ENCODE measurements at places on chromosomes 4 and X. TPM values are rescaled to one million over a fixed set of nuclear protein-coding genes. Genes with fewer than 3 reads are reported as not detected.

- no peak for DNase-seq
Observed at GRCh38 chr4:140267576-140267975, 105.9 kb upstream of the SCOC start.

GRCh38 chr4:179728305-179728704 is 2286.1 kb upstream of the AGA start:
- DNase-seq: no peak

The SRPX2 gene
- polyA plus RNA-seq: not detected

GRCh38 chr4:76197971-76198410 is 15.6 kb downstream of the SCARB2 start:
- no peak for DNase-seq

GRCh38 chr4:13920901-13921300 is 293.4 kb upstream of the BOD1L1 start:
- no peak for DNase-seq

The SLITRK2 gene
- polyA plus RNA-seq: not detected

The TAF1 gene
- 6.5 TPM for polyA plus RNA-seq

DNA sequence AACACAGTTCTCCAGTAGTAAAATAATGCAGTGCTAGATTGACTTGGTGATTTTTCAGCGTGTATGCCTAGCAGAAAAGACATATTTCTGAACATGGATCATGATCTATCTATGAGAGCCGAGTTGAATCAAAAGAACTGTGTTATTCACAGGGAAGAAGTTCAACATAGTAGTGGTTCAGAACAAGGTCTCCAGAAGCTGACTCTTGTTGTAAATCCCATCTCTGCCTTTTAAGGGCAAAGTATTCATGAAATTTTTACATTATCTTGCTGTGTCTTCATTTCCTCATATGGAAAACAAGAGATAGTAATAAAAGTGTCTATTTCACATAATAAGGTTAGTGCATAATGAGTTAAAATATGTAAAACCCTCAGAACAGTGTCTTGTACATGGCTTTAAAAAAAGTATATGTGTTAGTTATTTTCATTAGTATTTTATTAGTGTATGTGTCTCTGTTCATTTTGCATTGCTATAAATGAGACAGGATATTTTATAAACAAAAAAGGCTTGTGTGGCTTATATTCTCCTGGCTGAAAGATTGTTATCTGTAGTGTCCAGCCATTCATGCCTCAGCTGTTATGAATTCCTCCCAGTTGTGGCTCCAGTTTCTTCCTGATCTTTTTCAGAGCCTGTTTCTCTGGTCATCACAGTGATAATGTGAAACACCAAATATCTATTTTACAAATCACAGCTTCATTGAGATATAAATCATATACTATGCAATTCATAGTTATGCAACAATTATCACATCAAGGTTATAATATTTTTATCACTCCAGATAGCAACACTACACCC is 1351.2 kb downstream of the STIM2 start:
- no peak for DNase-seq

The SEPTIN6 gene
- polyA plus RNA-seq: 78.8 TPM

- DNase-seq: no peak
Observed at GRCh38 chr4:165124488-165124887, 11.8 kb upstream of the TMEM192 start.

DNA sequence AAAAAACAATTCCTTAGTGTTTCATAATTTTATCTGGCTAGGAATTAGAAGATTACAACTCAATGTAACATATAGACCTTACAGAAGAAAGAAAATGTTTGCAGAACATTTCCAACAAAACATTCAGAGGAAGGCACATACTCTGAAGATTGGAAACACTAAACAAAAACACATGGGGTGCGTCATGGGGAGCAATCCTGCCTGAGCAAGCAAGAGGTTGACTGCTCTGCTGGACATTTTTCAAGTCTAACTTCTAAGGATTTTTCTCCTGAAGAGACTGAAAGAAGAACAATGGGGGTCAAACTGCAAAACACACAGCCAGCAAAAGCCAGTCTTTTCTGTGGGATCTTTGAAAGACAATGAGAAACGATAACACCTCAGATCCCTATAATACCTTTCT is 182.8 kb downstream of the GUCY2F start:
- no peak for DNase-seq

The SLC6A14 gene
- polyA plus RNA-seq: not detected

Measured in naive B cell (primary cell).